Stimulated activated CD8-positive, alpha-beta memory T cell treated with anti-CD3 and anti-CD28 coated beads, Interleukin-2, amount 100 ng/mL, for 1 hour (primary cell): ENCODE measurements at places on chromosomes 2 and 18.

DNA sequence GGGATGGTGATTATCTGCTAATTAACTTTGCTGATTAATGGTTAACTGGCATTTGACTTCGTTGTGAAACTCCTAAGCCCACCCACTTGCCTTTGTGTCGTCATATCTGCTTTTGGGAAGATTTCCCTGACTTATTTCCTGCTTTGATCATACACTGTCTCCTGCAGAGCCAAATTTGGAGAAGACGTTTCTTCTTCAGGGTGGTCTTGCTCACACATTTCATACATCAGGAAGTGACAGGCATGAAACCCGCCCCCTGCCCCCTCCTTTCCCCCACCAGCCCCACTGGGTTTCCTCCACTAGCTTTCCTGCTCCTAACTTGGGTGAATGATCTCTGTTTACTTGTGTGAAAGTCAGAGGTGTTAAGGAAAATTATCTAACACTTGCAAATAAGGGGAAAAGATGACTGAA is 300.1 kb downstream of the TSN start:
- no peak for DNase-seq

- DNase-seq, result no peak
Observed at GRCh38 chr2:60414495-60415138, 138.8 kb downstream of the BCL11A start.

DNA sequence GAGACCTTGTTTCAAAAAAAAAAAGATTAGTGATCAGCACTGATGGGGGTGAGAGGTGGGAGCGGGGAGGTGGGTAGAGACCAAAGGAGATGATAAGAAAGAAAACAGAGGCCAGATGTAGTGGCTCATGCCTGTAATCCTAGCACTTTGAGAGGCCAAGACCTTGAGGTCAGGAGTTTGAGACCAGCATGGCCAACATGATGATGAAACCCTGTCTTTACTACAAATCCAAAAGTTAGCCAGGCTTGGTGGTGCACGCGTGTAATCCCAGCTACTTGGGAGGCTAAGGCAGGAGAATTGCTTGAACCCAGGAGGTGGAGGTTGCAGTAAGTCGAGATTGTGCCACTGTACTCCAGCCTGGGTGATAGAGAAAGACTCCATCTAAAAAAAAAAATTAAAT is 9.5 kb upstream of the SLC35F6 start:
- no peak for DNase-seq

DNA sequence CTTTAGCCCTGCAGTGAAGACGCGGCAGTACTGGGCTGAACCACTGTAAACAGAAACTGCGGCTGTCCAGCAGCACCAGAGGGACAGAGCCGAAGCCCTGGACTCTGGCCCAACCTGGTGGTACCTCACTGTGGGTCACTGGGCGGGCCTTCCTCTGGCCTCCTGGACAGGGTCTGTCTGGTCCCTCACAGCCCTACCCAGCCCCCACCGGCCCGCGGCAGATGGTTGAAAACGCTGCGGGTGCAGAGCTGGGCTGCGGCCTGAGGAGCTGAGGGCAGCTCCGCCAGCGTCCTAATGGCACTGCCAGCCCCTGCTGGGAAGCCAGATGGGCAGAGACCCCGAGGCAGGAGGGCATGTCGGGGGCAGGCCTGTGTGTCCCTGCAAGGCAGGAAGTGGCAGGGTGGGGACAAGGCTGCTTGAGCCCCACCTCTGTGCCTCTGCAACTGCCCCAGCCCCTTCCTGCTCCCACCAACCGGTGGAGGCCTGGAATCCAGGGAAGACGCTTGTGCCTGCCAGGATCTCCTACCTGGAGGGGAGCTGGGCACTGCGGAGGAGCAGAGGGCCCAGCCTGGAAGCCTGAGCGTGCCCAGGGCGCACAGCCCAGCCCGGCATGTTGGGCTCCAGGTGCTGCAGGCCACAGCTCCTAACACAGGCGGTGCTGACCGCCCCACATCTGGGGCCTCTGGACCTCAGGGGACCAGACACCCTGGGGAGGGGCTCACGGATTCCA is 36.3 kb downstream of the HS6ST1 start:
- DNase-seq, result no peak

GRCh38 chr2:211823886-211824479 is 714.6 kb downstream of the ERBB4 start:
- DNase-seq, result no peak

DNA sequence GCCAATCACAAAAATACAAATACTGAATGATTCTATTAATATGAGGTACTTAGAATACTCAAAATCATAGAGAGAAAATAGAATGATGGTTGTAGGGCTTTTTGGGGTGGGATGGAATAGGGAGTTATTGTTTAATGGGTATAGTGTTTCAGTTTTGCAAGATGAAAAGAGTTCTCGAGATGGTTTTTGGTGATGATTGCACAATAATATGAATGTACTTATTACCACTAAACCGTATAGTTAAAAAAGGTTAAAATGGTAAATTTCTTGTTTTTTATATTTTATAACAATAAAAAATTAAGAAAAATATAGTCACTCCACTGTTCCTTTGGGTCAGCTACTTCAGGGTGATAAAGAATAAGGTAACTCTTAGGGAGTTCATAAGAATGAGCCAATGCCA is 560.1 kb downstream of the TDRD15 start:
- no peak for DNase-seq

DNA sequence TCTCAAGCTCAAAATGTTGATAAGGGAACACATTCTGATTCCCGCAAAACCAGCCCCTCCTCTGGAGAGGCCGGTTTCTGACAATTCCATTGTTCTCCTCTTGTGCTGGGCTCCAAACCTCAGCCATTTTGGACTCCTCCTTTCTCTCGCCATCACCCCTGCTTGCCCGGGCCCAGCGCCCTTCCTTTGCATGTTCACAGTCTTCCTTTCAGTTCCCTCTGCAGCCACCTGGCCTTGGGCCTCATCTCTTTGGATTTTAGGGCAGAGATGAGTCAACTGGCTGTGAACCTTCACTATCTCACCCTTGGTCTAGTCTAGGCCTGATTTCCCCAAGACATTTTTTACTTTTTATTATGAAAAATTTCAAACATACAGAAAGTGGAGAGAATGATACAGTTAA is 155.9 kb upstream of the MAP3K20 start:
- no peak for DNase-seq

DNA sequence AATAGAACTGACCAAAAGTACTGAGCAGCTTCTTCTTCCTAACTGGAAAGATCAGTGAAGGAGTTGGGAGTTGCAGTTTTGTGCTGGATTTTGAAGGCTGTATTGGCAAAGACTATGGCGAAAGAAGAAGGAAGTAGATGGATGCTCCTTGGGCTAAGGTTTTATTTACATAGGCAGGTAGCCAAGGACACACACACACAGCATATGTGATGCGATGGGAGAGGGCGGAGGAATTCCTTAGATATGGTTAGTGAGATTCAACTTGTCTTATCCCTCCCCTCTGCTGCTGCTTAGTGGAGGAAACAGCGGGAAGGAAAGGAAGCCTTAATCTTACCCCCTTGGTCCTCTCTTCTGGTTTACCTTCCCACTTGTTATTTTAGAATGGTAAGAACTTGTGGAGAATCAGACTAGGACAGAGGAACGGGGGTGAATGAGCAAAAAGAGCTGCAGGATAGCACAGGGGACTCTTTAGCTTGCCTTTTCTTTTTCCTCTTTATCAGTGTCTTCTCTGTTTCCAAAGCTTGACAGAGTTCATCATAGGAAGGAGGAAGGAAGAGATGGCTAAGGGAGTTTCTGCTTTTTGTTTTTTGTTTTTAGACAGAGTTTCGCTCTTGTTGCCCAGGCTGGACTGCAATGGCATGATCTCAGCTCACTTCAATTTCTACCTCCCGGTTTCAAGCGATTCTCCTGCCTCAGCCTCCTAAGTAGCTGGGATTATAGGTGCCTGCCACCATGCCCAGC is 87.9 kb downstream of the OSBPL6 start:
- DNase-seq, result no peak

- DNase-seq, result no peak
Observed at GRCh38 chr2:28951910-28952835, 28.9 kb upstream of the TOGARAM2 start.

- DNase-seq, result no peak
Observed at GRCh38 chr2:37636381-37637066, 34.9 kb downstream of the CDC42EP3 start.

GRCh38 chr2:77778917-77779316 is 256.7 kb upstream of the LRRTM4 start:
- no peak for DNase-seq

DNA sequence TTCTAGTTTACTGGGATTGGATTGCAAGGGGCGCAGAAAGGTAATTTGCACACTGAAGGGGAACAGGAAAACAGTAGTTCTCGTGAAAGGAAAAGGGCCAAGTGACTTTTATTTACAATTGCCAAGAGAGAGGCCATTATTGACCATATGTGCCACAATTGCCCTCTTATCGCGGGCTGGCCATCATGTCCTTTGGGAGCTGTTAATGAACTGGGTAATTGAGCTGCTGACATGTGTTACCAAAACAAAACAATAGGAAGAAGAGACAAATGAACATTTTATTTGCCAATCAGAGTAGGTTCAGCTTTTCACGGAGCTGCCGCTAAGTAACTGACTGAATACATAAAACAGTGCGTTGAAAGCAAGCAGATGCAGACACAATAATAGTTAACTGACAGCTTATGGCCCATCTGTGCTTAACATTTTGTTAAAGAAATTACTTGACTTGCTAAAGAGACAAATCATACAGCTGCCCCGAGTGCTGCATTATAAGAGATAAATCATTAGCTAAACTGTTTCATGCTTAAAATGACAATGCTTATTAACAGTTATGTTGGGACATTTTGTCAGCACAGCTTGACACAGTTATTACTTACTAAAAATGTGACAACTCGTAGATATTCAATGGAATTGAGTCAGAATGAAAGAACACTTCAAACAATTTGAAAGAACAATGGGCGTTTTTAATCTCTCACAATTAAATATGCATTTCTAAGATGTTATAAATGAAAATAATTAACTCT is 57.5 kb downstream of the PAX3 start:
- no peak for DNase-seq

DNA sequence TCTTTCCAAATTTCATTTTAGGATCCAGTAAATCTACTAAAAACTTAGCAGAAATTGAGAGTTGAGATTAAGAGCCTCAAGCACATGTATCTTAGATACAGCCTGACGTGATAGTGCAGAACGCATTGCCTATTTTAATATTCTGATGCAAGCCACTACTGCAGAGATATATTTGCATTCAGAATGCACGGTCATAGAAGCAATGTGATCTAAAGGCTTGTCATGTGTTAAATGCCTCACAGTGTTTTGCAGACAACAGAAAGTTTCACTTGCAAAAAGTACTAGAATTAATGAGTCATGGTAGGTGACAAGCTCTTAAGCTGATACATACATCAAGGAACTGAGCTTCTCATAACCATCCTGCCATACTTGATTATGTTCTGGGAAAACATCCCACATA is 886.7 kb upstream of the CHAC2 start:
- no peak for DNase-seq

GRCh38 chr2:46973673-46974072 is 58.1 kb upstream of the MCFD2 start:
- DNase-seq, result no peak
